Activated naive CD8-positive, alpha-beta T cell treated with anti-CD3 and anti-CD28 coated beads for 36 hours (primary cell): ENCODE measurements at places on chromosomes 6 and 20.

GRCh38 chr20:20551409-20551808 is 161.0 kb downstream of the RALGAPA2 start:
- no peak for DNase-seq

DNA sequence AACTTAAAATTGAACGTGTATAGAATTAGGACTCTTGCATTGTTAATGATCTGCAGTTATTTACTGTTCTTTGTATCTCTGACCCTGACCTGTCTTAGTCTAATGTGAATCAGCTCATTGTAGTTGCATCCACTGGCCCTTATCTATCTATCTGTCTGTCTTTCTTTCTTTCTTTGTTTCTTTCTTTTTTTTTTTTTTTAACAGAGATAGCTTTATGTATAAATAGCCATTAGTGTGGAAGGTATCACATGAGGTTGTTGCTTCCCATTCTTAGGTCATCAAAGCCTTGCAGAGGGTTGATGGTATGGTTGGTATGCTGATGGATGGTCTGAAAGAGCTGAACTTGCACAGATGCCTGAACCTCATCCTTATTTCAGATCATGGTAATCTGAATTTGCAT is 59.9 kb downstream of the ENPP1 start:
- DNase-seq = no peak

DNA sequence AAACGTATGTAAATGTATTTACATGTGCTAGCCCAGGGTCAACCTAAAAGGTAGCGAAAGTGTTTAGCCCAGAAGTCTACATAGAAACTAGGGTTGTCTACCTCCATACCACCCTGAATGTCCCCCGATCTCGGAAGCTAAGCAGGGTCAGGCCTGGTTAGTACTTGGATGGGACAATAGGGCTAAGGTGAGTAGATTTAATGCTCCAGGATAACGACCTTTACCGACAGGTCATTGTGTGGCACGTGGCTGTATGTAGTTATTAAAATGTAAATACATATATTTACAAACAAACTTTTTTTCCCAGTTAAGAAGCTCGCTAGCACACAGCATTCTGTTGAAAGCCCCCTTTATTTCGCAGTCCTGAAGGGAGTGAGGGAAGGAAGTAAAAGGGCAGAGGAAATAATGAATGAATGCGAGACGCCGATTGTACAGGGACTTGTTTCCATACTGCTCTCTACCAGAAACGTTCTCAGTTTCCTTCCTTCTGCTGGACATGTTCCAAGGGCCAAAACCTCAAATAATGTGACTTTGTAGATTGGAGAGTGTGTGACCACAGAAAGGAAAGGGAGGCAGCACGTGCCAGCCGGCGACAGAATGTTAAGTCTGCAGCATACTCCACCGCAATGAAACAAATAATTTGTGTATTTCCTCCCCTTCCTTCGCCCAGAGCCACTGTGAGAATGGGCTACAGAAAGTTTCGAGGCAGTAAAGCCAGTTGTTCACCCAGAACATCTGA is 612 bp downstream of the ADAT2 start:
- peak; percentile 41 for DNase-seq

- DNase-seq = no peak
These were observed 28.8 kb upstream of the CFAP206 start for GRCh38 chr6:87378947-87379346.

- no peak for DNase-seq
These were observed 19.5 kb downstream of the CDH4 start for GRCh38 chr20:61271312-61272231.

DNA sequence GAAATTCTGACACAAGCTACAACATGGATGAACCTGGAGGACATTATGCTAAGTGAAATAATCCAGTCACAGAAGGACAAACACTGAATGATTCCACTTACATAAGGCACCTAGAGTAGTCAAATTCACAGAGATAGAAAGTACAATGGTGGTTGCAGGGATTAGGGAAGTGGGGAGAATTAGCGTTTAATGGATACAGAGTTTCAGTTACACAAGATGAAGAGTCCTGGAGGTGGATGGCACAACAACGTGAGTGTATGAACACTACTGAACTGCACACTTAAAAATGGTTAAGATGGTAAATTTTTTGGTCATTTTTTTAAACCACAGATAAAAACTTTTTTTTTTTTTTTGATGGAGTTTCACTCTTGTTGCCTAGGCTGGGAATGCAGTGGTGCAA is 24.7 kb downstream of the MOCS3 start:
- DNase-seq = no peak

- no peak for DNase-seq
These were observed 4.3 kb downstream of the TRAM2 start for GRCh38 chr6:52572536-52572935.

- no peak for DNase-seq
These were observed 77.2 kb upstream of the TIAM2 start for GRCh38 chr6:154917941-154918340.
